Epithelial cell of esophagus (primary cell): ENCODE measurements at places on chromosomes 4 and X.

DNA sequence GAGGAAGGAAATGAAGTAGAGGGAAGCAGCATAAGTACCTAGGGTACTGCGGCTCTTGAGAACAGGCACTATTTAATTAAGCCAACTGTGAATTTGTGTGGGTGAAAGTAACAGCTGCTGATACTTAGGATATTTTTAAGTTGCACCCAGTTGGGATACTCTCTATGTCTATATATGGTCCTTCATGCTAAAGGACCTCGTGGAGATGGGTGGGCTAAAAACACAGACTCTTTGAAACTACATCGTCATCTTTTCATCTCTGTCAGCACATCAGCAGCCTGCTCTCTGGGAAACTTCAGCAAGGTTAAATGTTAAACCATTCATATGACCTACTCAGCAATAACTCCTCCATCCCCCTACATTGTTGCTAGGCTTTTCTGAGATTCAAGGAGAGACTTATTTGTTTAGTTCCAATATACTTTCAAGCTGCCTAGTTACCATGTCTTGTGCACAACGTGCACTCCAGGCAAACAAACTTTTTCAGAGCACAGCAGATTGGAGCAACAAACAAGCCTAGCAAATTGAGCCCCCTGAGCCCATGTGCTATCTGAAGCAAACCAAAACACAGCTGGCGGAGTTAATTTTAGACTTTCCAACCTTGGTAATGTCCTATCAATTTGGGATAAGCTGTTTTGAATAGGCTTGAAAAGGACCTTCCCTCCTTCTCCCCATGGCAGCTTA, 6.2 kb upstream of the MOB1B start:
- DNase-seq, result no peak

GRCh38 chr4:155187989-155188388, 20.4 kb upstream of the NPY2R start:
- DNase-seq, result no peak

- peak; percentile 48 for DNase-seq
Observed at GRCh38 chr4:73019462-73020047, 50.0 kb downstream of the COX18 start.

GRCh38 chr4:59553721-59554091, 1646.4 kb upstream of the ADGRL3 start:
- DNase-seq, result peak; percentile 11

- peak; percentile 32 for DNase-seq
Observed at GRCh38 chr4:83568062-83568461, 32.2 kb downstream of the GPAT3 start.

GRCh38 chr4:164203476-164203875, 550.5 kb upstream of the SMIM31 start:
- no peak for DNase-seq

GRCh38 chrX:19291086-19291485, 52.6 kb upstream of the PDHA1 start:
- no peak for DNase-seq

DNA sequence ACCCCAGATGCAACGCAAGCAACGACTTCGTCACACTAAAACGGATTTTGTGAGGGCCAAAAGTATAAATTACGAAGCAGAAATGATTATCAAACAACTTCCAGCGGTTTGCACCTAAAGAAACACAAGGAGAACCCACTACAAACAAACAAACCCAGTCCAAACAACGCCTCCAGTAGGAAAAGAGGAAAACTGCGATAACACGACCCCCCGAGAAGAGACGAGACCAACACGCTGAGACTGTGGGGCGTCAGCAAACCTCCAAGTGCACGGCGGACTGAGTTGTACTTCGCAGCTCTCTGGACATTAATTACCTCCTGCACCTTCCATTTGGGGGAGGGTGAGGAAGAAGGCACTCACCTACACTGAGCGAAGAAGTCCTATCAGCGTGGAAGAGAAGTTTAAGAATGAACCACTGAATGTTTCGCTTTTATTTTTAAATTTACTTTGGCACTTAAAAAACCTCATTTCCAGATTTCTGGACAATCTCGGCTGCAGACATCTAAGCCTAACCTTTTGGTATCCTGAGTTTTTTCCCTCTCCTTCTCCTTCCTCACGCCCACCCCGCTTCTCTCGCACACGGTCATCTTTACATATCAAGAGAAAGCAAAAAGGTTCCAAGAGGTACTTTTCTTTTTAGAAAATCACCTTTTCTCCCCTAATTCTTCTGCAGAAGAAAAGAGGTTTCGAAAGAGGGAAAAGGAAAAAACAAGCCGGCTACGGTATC, at the start of gene MAB21L2:
TSS of gene MAB21L2 (plus strand) at position 6 of the 727 bp plus-strand sequence. CDS start 879 bp downstream, outside the sequence.
- no peak for DNase-seq

GRCh38 chr4:38514465-38515146, 149.4 kb upstream of the KLF3 start:
- no peak for DNase-seq

DNA sequence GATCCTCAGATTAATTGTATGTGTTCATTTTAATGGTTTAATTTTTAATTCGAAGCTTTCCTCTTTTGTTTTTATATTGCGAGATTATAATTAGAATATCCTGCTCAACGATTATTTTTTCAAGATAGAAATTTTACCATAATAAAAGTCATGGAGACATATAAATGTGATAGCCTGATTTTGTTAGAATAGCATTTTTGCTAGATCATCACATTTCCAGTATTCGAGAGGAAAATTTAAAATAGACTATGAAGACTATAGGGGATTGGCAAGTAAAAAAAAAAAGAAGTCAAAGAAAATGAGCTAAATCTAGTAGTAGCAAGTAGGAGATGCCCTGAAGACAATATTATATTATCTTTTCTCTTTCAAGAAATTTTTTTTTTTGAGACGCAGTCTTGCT, 60.6 kb downstream of the TENM3 start:
- DNase-seq, result no peak

GRCh38 chrX:68256990-68257389, 176.3 kb downstream of the OPHN1 start:
- no peak for DNase-seq

DNA sequence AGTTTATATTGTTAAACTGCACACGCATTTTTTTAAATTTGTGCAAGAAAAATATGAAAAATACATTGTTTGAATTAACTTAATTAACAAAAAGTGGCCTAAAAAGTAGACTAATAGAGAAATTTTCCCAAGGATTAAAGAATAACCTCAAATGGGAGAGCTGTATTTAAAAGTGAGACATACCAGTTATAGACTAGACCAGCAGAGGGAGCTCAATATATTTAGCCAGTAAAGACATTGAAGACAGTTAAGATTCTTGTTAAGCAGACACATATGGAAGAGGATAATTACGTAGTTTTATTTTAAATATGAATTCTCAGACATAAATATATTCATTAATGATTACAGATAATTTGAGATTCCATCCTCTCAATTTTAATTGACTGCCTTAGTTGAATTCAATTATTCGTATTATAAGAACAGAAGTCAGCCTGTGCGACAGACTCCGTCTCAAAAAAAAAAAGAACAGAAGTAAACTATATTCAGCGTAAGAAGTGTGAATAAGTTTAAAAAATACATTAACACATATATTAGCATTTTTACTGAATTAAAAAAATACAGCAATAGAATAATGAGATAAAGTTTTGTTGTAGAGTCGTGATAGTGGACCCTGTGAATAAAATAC, 64.8 kb downstream of the GLRA3 start:
- peak; percentile 59 for DNase-seq

DNA sequence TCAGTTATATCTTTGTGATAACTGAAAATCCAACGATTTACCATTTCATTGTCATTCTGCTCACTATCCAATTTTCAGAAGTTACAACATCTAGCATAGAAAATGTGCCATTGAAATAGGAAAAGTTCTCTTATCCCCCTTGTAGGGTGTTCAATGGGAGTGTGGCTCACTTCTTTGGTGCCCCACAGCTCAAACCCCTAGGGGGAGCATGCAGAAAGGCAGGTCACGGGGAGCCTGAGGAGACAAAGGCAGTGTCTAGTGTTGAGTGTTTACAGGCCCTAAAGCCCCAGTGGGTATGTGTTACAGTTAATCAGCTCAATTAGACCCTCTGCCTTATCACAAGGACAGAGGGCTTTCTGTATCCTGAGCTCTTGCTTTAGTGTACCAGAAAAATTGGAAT, 243.4 kb upstream of the GRID2 start:
- no peak for DNase-seq

DNA sequence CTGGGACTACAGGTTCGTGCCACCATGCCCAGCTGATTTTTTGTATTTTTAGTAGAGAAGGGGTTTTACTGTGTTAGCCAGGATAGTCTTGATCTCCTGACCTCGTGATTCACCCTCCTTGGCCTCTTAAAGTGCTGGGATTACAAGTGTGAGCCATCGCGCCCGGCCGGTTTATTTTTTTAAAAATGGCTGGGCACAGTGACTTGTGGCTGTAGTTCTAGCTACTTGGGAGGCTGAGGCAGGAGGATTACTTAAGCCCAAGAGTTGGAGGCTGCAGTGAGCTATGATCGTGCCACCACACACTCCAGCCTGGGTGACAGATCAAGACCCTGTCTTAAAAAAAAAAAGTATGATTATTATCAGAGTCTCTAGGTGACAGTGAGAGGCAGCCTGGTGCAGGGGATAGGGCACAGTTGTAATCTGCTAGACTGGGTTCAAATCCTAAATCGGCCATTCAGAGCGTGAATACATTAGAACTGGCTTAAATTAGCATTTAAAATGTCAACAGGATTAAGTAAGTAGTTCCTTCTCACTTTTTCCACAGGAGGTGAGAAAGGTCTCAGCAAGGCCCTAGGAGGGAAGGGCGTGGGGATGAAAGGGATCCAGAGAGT, 435 bp upstream of the MGST2 start:
- DNase-seq, result no peak

- DNase-seq, result peak; percentile 3
Observed at GRCh38 chrX:79268788-79269187, 98.3 kb downstream of the ITM2A start.

GRCh38 chrX:108211301-108211700, 119.7 kb downstream of the ATG4A start:
- DNase-seq, result no peak

GRCh38 chrX:28127662-28128061, 146.4 kb upstream of the DCAF8L1 start:
- DNase-seq, result no peak

GRCh38 chrX:24175276-24175675, 25.7 kb downstream of the ZFX start:
- DNase-seq, result no peak

- no peak for DNase-seq
Observed at GRCh38 chr4:3710451-3711182, 55.6 kb upstream of the ADRA2C start.

- DNase-seq, result no peak
Observed at GRCh38 chr4:139624441-139625092, 41.1 kb upstream of the MGST2 start.

- peak; percentile 71 for DNase-seq
Observed at GRCh38 chrX:2898846-2899512, 30.2 kb downstream of the ARSD start.

DNA sequence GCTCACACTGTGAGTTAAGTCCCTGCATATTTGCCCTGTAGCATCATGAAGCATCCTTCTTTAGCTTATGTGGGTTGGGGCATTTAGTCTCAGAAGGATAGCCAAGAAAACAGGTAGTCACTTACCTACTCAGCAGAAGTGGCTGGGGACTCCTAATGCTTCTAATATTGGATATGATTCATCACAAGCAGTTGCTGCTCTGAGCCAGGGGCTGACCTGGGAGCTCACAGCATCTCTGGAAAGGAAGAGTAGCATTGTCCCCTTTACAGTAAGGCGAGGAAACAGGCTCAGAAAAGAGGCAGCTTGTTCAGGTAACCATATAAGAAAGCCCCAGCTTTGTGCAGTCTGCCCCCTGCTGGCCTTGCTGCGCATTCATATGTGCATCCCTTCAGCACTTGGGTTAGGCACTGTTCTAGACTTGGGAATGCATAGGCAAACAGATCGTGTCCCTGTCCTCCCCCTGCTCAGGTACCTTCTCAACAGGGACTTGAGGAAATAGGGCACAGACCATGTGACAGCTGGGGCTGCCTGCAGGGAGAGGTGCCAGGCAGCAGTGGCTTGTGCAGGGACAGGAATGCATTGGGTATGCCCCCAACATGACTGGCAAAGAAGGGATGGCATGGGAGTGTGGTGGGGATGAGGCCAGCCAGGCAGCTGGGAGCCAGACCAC, 35.7 kb upstream of the TBC1D14 start:
- peak; percentile 71 for DNase-seq
